ENCODE measurements at places on chromosomes 3 and 15. TPM values are rescaled to one million over a fixed set of nuclear protein-coding genes. Genes with fewer than 3 reads are reported as not detected.

Gene TRIM69
- total RNA-seq, result 12.4 TPM

Gene RBP2
- not detected for total RNA-seq

Gene KNG1
- total RNA-seq, result not detected

Gene FOXB1
- not detected for total RNA-seq

Gene CCDC9B
- total RNA-seq, result 46.2 TPM

Gene CCDC191
- 1.2 TPM for total RNA-seq

Gene GRAMD1C
- 7.6 TPM for total RNA-seq

Gene IFRD2
- total RNA-seq, result 109 TPM

Gene STX19
- not detected for total RNA-seq

Gene STAB1
- 0.62 TPM for total RNA-seq

Gene KIF7
- 18.0 TPM for total RNA-seq

Gene ZNF710
- total RNA-seq, result 11.5 TPM

Gene CDHR4
- 0.12 TPM for total RNA-seq

Gene FAM3D
- total RNA-seq, result not detected

Gene GHRL
- total RNA-seq, result 0.25 TPM

Gene BTLA
- total RNA-seq, result not detected

Gene WDR72
- total RNA-seq, result not detected

Gene HIGD2B
- total RNA-seq, result not detected

Gene HLTF
- total RNA-seq, result 58.2 TPM

Gene RYR3
- not detected for total RNA-seq

Gene CCDC51
- 24.3 TPM for total RNA-seq

Gene DPPA2
- total RNA-seq, result not detected

Gene IGSF11
- not detected for total RNA-seq

Gene GNL3
- 155 TPM for total RNA-seq

Gene LRTM1
- not detected for total RNA-seq

Gene HYAL1
- total RNA-seq, result 0.66 TPM

Gene PIK3R4
- 30.6 TPM for total RNA-seq
